ENCODE measurements at places on chromosomes 2 and 18.

- DNase-seq = no peak
These were observed 61.4 kb downstream of the RPL31 start for GRCh38 chr2:101063352-101064124.

- DNase-seq = no peak
These were observed 70.3 kb downstream of the LNPK start for GRCh38 chr2:175931805-175932204.

DNA sequence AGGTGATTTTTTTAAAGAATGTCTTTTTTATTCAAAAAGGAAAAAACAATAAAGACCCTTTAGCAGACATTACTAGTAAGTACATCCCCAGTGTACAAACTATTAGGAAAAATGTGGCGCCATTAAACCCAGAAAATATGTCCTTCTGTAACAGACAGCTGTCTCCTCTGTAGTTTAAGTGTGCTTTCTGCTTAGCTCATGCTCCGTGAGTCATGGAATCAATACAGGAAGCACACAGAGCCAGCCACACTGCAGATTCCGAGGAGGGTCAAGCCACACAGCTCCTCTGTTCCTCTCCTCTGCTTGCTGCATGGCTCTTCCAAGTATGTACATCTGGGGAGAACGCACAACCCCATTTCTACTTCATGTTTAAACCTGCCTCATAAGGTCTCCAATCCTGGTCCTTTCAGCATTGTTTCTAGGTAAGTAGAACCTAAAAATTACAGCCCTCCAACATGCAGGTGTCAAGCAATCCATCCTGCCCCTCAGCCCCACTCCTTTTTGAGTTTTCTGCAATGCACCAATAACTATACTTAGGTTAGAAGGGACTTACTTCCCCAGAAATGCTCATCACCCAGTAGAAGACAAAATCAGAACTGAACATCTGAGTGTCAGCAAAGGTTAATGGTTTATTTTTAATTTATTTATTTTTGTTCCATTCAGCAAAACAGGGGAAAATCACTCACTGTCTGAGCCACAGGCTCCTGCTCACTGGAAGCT lies 37.5 kb downstream of the ACVR1 start:
- peak; percentile 28 for DNase-seq

DNA sequence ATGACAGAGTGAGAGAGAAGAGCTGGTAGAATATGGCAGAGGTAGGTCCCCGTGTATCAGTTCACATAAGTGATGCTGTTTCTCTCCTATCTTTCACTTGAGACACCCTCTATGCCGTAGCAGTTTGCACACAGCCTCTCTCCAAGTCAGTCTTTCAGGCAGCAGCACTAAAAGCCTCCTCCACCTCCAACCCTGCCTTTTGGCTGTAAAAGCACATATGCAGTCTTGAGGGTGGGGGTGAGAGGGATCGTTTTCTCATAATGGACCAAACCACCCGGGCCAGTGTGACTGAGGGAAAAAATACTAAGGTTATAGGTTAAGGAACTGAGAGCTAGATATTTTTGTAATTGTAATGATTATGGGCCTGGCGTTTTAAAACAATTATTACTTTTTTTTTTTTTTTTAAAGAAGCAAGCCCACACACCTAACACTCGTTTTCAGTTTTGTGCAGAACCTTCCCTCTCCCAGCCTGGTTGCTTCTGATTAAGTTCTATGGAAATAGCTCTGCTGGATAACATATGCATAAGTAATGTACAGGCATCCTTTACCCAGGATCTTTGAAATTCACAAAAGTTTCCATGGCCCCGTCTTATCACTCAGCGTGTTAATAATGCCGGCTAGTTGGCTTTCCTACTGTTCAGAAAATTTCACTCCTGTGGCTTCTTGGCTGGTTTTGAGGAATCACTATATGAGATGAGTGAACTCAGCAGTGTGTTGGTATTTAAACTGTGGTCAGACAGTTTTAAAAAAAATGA lies 112.2 kb upstream of the MEIS1 start:
- no peak for DNase-seq

DNA sequence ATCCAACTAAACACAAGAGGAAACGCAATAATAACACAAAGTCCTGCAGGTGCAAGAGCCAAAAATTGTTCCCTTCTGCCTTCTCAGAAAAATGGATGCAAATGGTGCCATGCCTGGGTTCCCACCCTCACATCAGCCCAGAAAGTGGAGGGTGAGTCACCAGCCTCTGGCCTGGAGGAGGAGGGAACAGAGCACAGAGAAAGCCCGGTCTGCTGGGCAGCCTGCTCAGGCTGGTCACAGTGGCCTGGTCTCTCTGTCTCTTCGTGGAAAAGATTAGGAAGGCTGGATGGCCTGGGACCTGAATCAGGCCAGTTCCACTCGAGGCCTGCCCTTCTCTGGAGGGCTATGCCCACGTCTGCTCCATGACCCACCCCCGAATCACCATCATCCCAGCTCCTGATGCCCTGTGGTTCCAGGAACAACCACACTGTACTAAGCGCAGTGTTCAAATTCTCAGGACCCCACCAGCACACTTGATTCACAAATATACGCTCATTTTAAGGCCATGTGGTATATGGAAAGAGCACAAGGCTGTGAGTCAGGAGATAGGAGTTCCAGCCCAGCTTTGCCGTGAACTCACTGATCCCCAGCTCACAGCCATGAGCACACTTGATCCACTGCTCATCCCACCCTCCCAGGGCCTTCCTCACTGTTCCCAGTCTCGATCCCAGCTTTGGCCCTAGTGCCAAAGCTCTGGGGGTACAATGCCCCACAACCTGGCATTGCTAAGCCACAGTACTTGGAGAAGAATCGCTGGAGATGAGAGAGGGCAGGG lies 82.1 kb downstream of the ZBTB7C start:
- no peak for DNase-seq

GRCh38 chr2:215361211-215361875 lies 49.5 kb downstream of the ATIC start:
- no peak for DNase-seq

- no peak for DNase-seq
These were observed 144.4 kb upstream of the ITGA6 start for GRCh38 chr2:172282944-172283343.

DNA sequence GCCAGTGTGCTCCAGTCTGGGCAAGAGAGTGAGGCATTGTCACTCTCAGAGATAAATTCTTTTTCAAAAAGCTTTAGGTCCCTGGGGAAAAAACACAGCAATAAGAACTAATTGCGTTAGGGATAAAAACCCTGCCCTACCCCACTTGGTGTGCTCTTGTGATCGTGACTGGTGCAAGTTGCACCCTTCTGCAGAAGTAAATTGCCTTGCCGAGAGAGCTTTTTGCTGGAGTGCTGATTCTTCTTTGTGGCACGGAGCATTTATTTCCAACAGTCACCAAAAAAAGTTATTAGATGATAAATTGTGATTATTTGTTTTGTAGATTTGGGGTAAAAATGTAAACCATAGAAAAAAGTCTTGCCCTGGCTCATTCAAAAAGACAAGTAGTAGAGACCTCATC lies 12.3 kb upstream of the GPR55 start:
- DNase-seq = no peak

GRCh38 chr2:23510471-23510870 lies 125.5 kb downstream of the KLHL29 start:
- DNase-seq = no peak

- no peak for DNase-seq
These were observed 6.4 kb upstream of the PSMD1 start for GRCh38 chr2:231050018-231050901.

DNA sequence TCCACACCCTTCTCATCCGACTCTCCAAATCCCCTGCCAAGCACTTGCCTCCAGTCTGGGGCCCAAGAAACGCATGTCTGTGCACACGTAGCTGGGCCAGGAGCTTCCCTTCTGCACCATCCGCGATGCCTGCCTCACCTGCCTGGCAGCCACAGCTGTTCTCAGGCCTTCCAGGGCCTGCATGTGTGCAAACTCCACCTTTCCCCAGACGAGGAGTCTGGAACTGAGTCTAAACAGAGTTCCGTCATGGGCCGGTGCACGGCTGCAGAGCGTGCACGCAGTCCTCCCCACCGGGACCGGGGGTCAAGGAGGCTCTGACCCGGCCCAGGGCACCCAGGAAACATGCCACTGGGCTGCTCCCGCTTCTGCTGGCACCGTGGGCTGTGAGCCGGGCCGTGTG lies 66.8 kb upstream of the SALL3 start:
- no peak for DNase-seq

- no peak for DNase-seq
These were observed 59.0 kb downstream of the GLI2 start for GRCh38 chr2:120794716-120795115.

- no peak for DNase-seq
These were observed 119.1 kb downstream of the BAZ2B start for GRCh38 chr2:159497256-159497655.

DNA sequence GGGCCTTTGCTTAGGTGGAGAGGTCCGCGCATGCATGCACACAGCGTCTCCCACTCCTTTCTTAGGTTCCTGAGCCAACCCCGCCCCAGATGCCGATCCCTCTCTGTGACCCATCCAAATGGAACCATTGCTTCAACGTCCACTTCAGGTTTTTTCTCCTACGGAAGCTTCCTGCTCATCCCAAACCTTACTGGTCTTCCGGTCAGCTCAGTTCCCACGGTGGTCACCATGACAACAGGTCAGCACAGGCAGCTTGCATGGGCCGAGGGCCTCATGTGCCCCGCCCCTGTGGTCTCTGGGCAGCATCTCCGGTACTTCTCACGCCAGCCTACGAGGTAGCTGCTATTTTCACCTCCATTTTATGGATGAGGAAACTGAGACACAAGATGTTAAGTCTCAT lies 163.7 kb downstream of the SOCS6 start:
- no peak for DNase-seq

GRCh38 chr2:8389431-8390108 lies 292.3 kb upstream of the ID2 start:
- DNase-seq = no peak

DNA sequence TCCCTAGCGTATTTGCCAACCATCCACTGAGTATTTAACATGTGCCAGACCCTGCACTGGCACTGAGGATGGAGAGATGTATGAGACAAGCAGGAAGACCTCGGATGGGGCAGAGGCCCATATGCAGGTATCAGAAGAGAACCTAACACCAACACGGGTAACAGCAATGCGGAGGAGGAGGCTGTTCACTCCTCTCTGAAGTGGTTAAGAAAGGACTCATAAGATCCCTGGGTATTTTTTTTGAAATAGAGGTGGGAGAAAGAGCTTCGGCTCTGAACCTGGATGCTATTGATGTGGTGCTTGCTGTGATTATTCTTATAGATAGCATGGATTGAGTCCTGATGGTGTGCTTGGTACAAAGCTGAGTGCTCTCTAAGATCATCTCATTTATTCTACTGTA lies 418.3 kb downstream of the LPIN1 start:
- no peak for DNase-seq

- no peak for DNase-seq
These were observed 120.1 kb upstream of the TWIST2 start for GRCh38 chr2:238727585-238728329.

DNA sequence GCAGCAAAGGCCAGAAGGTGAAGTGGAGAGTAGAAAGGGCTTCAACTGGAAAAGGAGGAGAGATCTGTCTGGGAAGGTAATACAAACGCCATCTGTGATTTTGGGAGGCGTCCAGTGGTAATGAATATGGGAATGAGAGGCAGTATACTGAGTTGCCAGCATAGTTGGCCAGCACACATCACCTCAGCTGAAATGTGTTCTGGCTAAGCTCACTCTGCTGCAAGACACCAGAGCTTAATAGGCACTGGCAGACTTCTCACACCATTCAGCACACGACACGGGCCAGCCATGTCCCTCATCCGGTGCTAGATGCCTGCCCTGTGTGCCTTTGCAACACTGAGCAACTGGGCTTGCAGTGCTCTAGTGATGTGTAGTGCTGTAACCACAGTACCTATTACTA lies 277.1 kb downstream of the PIEZO2 start:
- DNase-seq = no peak

GRCh38 chr18:43888598-43888997 lies 611.3 kb upstream of the SYT4 start:
- no peak for DNase-seq

- no peak for DNase-seq
These were observed 36.5 kb downstream of the ZRANB3 start for GRCh38 chr2:135494503-135494902.

DNA sequence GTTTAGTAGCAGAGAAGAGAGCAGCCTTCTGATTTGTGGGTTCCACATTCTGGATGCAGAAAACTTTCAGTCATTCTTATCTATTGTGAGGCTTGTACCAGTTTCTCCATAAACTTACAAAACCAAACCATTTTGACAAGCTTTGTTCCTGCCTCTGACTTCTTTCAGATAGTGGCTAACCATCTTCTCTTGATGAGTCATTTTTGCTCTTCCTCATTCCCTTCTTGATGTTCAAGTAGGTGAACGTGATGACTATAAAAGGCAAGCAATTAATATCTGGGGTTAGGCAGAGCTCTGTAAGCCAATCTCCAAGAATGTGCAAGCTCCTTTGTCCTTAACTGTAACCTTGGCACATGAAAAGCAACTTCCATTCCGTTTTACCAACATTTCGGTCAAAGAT lies 2083.1 kb upstream of the PIK3C3 start:
- DNase-seq = no peak

- DNase-seq = no peak
These were observed 39.0 kb upstream of the LBH start for GRCh38 chr2:30192314-30192713.

GRCh38 chr2:101160454-101160853 lies 9.3 kb upstream of the TBC1D8 start:
- DNase-seq = no peak

DNA sequence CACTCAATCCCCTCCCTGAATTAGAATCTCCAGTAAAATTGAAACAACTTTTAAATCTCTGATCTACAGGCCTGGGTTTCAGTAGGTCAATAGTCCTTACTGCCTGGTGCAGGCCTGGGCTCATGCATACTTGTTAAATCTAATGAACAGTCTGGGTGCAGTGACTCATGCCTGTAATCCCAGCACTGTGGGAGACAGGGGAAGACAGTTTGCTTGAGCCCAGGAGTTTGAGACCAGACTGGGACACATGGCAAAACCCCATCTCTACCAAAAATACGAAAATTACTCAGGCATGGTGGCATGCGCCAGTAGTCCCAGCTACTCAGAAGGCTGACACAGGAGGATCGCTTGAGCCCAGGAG lies 94.7 kb upstream of the SP3 start:
- DNase-seq = no peak
